Astrocyte of the spinal cord (primary cell): ENCODE measurements at places on chromosomes 2 and 18.
A peak's percentile ranks its signal among the peaks of the same experiment; 100 is the strongest.

DNA sequence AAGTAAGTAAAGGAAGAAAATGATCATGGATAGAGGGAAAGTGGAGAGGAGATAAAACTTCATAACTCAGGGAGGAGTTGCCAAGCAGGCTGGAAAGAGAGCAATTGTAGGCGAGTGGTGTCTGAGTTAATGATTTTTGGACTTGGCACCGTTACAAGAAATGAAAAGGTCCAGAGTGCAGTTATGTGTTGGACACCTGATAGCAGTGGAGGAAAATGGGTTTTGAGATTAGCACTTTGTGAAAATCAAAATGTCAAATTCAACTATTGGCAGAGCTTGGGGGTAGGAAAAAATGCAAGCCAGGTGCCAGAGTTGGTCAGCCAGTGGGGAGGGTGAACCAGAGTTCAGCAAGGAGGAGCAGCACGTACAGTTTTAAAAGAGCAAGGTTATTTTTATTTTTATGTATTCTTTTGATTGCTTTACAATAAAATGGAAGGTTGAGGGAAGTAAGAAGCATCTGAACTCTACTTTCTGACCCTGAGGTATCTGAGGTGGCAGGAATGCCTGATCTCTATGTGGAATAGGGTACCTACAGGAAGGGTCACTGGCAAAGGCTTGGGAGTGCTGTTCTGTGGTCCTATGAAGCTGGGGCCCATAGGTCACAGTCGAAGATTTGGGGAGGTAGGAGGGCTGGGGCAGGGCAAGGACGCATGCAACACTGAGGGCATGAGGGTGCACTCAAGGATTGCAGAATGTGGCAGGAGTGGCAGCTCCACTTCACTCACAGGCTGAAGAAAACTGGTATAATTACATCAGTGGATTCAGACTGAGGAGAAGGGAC, 127.5 kb downstream of the CD8B2 start:
- DNase-seq: no peak

DNA sequence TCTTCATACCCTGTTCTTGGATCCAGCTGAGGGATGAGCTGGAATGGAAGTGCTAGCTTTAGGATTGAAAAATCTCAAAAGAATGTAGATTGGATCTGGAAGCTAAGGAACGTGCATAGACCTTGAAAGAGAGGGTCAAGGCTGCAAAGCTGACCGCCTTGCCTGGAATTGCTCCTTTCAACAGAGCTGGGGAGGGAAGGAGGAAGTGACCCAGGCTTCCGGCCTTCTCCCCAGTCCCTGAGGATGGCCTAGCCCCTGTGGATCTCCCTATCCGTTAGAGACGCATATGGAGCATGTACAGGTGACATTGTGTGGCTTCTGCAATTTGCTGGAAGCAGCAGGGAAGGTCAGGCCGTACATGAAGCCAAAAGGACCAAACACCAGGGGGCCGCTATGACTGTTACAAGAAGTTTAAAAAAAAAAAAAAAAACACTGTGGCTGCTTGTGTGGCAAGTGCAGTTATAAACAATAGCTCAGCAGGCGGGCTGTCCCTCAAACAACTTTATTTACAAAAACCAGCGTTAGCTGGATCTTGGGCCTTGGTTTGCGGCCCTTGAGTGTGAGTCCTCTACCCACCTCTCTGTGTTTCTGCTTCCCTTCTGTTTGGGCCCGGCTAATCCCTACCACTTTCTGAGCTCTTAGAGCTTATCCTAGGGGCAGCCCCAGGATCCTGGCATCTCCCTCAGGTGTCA, 227.6 kb downstream of the SEPTIN10 start:
- DNase-seq: peak; percentile 28

DNA sequence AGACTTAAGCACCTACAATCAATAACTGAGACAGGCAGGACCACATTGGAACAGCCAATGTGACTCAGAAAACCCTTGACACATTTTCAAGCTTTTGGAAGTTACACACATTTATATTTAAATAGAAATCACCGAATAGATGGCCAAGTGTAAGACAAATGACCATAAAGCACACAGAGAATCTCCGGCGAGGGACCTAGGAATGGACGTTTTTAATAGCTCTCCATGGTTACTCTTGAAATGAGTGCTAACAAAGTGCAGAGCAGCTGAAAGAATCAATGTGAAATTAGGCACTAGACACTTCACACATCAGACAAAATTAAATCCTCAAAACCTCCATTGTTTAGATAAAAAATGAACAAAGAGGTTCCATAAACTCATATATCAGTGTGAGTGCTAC, 376.9 kb downstream of the DLGAP1 start:
- no peak for DNase-seq

DNA sequence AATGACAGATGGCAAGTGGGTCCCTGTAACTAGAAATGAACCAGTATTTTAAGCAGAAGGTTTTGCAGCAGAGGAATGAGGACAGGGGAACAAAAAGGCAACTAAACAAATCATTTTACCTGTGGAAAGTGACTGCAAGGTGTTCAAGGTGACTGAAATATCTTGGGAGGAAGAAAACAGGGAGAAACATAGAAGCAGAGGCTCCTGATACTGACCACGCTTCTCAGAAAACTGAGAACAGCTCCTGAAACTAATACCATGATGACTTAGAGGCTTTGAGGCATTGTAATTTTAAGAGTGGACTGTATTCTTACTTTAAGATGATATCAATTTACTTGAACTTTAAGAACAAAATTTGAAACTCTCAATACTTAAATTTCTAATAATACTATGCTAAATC, at the start of gene DYTN:
Gene DYTN, minus strand, starts transcription at position 101 of the 400 bp plus-strand sequence. CDS start 117 bp downstream, outside the sequence.
- DNase-seq: no peak

GRCh38 chr2:129139380-129139779, 820.7 kb upstream of the HS6ST1 start:
- DNase-seq: no peak

GRCh38 chr2:172249334-172249733, 146.6 kb upstream of the DLX2 start:
- no peak for DNase-seq

- DNase-seq: peak; percentile 27
Observed at GRCh38 chr18:54774423-54774822, 53.9 kb upstream of the RAB27B start.

DNA sequence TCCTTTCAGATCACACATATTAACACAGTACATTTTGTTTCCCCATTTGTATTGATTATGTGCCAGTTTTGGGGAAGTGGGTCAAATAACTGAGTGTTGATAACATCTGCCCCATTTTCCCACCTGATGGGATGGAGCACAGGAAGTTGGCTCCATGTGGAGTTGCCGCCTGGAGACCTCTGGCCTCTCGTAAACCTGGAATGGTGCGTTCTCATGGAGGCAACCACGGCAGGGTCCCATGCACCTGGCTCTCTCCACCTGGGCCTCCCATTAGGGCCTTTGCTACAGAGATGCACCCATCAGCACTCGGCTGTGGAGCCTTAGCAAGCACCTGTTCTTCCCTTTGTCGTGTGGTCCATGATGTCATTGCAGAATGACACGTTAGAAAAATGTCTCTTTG, 130.6 kb downstream of the MBP start:
- DNase-seq: no peak

GRCh38 chr2:3728104-3729054, 25.0 kb downstream of the DCDC2C start:
- DNase-seq: peak; percentile 67

DNA sequence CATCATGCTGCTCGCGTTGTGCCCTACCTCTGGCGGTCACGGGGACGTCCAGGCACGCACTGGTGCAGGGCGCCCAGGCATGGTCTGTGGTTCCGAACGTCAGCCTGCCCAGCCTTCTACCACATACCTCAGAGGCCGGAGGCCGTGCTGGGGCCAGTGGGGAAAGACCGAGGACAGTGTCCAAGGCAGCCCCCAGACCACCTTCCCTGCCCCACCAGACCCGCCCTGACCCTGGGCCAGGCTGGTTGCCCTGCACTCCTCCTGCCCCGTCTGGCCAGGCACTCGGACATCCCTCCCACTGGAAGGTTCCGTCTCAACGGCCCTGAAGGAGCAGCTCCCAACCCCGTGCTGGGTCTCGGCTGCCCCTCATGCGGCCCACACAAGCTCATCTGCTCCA, 32.8 kb downstream of the SLC66A2 start:
- DNase-seq: no peak

GRCh38 chr2:3460831-3461800, 58.2 kb downstream of the ADI1 start:
- DNase-seq: no peak

- no peak for DNase-seq
Observed at GRCh38 chr2:4098137-4098536, 394.8 kb downstream of the DCDC2C start.

DNA sequence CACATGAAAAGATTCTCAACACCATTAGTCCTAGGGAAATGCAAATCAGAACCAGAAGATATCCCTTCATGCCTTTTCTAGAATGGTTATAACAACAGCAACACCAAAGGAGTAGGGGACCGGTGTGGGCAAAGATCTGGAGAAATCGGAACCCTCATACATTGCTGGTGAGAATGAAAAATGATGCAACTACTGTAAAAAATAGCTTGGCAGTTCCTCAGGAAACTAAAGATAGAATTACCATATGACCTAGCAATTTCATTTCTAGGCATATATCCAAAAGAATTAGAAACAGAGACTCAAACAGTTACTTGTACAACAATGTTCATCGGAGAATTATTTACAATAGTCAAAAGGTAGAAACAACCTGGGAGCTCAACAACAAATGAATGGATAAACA, 29.2 kb upstream of the CDH7 start:
- no peak for DNase-seq

DNA sequence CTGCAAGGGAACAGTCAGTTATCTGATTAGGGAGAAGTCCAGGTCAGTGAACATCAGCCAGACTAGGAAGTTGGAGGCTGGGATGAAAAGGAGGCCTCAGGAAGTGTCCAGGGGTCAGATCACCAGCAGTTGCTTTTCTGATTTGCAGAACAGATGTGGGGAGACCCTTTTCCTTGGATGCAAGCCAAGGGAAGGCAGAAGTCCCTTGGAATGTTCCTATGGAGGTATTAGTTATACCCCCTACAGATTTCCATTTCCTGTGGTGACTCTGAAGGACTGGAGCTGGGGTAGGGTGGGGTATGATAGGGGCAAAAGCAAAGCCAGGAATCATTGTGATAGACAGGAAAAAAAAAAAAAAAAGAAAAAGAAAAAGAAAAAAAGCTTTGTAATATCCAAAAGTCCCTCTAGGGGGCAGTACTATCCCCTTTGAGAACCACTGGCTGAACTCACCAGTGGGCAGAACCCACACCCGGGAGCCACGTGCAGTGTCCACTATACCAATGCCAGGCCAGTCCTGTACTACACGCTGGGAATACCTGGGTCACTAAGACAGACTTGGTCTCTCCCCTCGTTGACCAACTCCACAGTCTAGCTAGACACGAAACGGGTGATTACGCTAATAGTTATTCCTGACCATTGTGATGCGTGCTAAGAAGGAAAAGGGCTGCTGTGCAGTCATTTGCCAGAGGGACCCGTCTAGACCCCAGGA, 7.4 kb downstream of the DYSF start:
- peak; percentile 26 for DNase-seq

DNA sequence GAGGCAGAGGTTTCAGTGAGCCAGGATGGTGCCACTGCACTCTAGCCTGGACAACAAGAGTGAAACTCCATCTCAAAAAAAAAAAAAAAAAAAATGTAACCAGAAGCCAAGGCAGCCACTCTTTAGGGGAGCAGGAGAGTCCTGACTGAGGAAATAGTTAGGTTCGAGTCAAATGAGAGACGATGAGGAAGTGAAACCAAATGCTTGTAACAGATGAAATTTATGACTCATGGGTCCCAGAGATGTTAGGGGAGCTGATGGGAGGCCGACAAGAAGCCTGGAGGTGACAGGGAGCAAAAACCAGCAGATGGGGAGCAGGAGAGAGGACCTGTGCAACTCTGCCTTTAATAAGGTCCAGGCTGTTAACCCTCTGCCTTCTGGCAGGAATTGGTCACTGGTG, 756.1 kb upstream of the DDX18 start:
- no peak for DNase-seq

GRCh38 chr2:43293744-43294695, 67.6 kb upstream of the ZFP36L2 start:
- peak; percentile 99 for DNase-seq

GRCh38 chr18:40904295-40904694, 1050.7 kb upstream of the PIK3C3 start:
- DNase-seq: peak; percentile 28

DNA sequence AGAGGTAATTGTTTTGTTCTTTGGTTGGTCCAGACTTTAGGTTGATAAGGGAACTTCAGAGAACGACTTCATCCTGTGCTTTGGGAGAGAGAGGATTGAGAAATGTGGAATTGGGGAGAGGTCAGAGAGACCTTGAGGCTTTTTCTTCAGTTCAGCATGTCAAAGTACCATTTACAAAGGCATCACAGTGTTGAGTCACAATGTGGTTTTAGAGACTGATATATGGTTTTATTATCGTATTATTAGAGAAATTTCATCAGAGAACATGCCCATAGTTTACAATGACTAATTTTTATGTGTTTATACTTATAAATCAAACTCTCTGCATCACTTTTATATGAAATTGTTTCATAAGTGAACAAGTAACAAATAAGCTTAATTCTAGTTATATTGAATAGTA, 626.6 kb downstream of the DSC3 start:
- no peak for DNase-seq

DNA sequence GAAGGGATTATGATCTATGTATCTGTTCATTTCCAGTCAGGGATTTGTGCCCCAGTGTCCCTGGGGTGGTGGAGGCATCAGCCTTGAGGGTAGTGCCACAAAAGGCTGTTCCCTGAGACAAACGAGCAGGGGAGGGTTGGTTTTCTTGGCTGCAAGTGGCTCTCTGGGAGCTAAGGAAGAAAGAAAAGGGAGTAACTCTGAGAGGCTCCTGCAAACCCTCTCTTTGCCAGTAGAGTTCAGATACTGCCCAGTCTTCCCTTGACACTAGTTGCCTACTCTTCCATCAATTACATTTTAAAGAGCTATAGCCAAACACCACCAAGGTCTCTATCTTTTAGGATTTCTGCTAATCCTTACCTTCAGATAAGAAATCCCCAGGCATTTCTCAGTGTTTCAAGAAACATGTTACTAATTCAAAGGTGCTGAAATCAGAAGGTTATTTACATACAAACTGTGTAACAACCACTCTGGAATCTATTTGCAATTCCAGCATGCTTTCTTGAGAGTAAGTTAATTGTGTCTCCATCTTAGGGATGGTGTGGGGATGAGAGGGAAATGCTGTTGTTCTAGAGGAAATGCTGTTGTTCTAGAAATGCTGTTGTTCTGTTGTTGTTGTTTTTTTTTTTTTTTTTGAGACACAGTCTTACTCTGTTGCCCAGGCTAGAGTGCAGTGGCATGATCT, 18.7 kb upstream of the KCTD1 start:
- no peak for DNase-seq

- no peak for DNase-seq
Observed at GRCh38 chr2:178943745-178944144, 106.2 kb downstream of the CCDC141 start.

GRCh38 chr2:73827660-73828388, 937 bp upstream of the STAMBP start:
- DNase-seq: no peak

GRCh38 chr18:31977270-31977872, 34.4 kb upstream of the TRAPPC8 start:
- peak; percentile 52 for DNase-seq
